ENCODE measurements at places on chromosomes 16 and 17. TPM values are rescaled to one million over a fixed set of nuclear protein-coding genes. Genes with fewer than 3 reads are reported as not detected.

The MMP2 gene
- 263 TPM for polyA plus RNA-seq

GRCh38 chr16:68526143-68526781 lies 12.8 kb upstream of the ZFP90 start:
- no peak for DNase-seq

DNA sequence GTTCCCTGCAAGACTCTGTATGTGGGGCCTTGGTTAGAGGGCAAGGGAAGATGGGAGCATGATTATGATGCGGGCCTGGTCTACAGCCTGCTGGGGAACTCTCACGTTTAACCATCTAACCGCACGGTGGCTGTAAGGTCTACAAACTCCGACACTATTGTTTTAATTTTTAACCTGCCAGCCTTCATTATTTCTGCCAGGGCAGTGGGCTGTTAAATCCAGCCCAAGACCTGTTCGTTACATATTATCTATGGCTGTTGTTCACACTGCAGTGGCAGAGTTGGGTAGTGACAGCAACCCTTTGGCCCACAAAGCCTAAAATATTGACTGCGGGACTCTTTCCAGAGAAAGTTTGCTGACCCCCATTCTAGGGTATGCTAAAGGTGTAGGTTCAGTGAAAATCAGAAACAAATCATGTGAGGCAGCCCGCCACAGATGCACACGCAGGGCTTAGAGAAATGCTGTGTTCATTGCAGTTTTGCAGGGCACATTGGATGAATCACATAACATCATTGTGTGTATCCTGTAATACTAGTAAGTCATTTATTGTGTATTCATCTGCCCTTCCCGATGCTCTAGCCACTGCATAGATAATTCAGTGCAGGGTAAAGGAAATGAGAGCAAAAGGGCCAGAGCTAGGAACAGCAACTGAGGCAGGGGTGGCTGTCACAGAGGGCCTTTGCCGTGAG lies 14.3 kb downstream of the SNX29 start:
- peak; percentile 58 for DNase-seq

- no peak for DNase-seq
Measured at GRCh38 chr16:14106961-14107360, 35.8 kb downstream of the MRTFB start.

- no peak for DNase-seq
Measured at GRCh38 chr17:6856051-6856450, 24.5 kb upstream of the TEKT1 start.

GRCh38 chr16:60922920-60923319 lies 1113.3 kb downstream of the CDH8 start:
- DNase-seq = no peak

The KRTAP4-4 gene
- not detected for polyA plus RNA-seq

The PABPN1L gene
- not detected for polyA plus RNA-seq

GRCh38 chr17:27756467-27757371 lies 43.6 kb downstream of the NOS2 start:
- DNase-seq = peak; percentile 23

GRCh38 chr17:63682981-63683380 lies 16.9 kb downstream of the LIMD2 start:
- no peak for DNase-seq

DNA sequence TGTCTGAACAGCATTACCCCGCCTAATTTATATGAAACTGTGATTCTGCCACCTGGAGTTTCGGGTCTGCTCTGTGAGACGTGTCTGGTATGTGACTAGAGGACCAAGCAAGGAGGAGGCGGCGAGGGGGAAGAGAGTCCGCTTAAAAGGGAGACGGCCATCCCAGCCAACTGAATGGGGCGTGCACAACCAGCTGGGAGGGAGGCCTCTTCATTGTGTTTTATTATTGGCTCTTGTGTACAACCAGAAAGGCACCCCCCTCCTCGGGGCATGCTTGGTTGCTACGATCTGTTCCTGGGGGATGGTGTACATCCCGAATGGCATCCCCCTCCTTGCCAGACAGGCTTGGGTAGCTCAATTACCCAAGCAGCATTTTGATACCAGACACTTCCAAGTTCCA lies 384.5 kb upstream of the SALL1 start:
- peak; percentile 78 for DNase-seq

The CEP295NL gene
- polyA plus RNA-seq = 0.17 TPM

The OMG gene
- 0.37 TPM for polyA plus RNA-seq

- no peak for DNase-seq
Measured at GRCh38 chr16:18582902-18583301, 21.0 kb upstream of the NOMO2 start.

Data from renal pelvis (tissue), 12 donors.